ENCODE measurements at places on chromosomes 4 and X.

GRCh38 chr4:143514901-143515300 is 1.4 kb downstream of the SMARCA5 start:
- DNase-seq, result no peak

DNA sequence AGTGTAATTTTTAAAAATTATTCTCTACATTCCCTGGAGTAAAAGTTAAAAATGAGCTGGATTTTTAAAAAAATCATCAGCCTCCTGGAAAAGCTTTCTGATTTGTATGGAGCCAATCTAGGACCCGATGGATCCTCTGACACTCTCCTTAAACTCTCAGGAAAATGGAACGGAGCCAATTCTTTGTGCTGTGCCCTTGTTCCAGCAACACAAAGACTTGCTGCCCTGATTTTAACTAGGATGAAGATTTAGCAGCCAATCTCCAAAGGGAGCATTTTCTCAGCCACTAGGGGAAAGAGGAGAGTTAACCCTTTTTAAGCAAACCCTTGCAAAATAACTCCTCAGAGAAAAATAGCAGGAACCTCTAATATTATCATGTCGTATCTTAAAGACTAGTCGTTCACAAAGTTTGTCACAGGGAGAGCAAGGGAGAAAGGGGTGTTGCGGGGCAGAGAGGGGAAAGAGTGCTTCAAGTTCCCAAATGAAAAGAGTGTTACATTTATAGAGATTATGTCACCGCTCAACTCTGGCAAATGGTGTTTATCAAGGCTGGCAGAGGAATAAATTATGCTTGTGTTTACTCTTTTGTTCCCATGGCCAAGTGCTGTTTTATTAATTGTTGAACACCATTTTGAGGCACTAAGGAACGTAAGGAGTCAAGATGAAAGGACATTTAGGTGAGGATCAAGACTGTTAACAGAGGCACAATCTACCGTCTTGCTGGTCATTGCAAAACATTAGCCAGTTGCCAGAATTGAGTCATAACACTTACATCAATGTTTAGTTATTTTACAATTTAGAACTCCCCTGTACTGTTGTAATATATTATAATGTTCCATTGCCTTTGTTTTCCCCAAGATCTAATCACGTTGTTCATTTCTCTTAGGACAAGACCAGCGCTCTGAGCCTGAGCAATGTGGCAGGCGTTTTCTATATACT is 250.7 kb downstream of the THOC2 start:
- no peak for DNase-seq

- no peak for DNase-seq
Measured at GRCh38 chr4:41204400-41204978, 9.9 kb downstream of the APBB2 start.

- DNase-seq, result no peak
Measured at GRCh38 chr4:150297861-150298474, 219.7 kb downstream of the DCLK2 start.

DNA sequence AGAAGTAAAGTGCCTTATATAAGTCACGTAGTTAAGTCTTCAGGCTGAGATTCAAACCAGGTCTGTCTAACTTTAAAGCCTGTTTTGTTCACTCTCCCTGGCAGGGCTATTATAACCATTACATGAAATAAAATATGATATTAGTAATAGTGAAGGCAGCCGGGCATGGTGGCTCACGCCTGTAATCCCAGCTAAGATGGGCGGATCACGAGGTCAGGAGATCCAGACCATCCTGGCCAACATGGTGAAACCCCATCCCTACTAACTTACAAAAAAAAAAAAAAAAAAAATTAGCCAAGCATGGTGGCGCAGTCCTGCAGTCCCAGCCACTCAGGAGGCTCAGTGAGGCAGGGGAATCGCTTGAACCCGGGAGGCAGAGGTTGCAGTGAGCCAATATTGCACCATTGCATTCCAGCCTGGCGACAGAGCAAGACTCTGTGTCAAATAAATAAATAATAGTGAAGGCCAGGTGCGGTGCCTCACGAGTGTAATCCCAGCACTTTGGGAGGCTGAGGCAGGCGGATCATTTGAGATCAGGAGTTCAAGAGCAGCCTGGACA is 22.1 kb upstream of the SOWAHD start:
- no peak for DNase-seq

GRCh38 chr4:98673978-98674377 is 15.6 kb upstream of the TSPAN5 start:
- DNase-seq, result no peak

GRCh38 chr4:88446124-88446523 is 10.8 kb upstream of the HERC5 start:
- no peak for DNase-seq

DNA sequence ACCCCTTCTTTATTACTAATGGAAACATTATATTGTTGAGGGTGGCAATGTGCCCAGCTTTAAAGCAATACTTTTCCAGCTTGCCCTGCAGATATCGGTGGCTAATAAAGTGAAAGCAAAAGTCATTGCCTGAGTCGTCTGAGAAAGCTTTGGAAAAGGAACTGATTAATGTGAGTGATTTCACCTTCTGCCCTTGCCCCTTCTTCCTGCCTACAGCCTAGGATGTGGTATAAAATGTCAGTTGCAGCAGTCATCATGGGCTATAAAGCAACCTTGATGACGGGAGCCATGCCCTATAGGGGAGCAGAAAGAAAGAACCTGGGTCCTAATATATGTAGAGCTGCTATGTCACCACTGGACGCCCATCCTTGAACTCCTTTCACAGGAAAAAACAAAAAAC is 132.4 kb upstream of the USP9X start:
- no peak for DNase-seq

- no peak for DNase-seq
Measured at GRCh38 chr4:46994007-46994405, 625 bp upstream of the GABRA4 start.

DNA sequence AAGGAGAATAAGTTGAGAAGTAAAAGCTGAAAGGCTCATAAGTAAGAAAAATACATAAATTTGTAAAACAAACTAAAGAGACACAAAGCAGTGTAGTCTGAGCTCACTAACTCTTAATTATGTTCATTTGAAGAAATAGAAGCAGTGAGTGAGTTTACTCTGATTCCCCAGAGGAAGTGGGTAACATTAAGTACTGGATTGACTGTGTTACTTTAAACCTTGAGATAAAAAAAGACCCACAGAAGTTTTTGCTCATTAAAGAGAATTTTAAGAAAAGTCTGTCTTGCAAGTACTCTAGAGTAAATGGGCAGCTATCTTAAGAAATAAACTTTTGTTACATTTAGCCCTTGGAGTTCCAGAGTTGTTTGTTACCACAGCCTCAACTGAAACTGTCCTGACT is 2466.9 kb downstream of the PCDH7 start:
- DNase-seq, result no peak

DNA sequence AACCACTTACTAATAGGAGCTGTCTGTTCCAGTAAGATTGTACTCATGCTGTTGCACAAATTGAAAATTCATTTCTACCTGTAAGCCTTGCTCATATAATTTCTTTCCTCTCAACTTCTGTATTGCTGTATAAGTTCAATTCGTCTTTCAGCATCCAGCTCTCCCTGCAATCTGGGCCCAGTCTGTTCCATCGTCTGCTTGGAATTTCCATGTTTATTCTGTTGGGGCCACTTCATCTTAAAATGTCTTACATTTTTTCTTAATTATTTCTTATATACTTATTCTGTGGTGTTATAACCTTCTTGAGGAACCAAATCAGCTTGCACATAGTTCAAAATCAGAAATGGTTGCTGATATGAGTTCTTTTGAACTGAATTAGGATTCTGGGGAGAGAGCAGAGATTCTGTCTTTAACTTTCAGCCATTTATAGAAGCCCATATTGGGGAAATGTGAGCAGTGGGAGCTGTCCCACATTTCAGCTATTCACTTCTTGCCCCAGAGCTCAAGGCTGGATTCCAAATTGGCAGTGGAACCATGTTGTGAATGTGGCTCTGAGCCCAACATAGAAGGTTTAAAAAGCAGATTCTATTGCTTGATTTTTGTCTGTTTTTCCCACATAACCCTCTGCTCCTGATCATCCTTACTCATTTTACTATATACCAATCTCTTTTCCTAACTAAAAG is 291.9 kb downstream of the BMPR1B start:
- DNase-seq, result no peak

DNA sequence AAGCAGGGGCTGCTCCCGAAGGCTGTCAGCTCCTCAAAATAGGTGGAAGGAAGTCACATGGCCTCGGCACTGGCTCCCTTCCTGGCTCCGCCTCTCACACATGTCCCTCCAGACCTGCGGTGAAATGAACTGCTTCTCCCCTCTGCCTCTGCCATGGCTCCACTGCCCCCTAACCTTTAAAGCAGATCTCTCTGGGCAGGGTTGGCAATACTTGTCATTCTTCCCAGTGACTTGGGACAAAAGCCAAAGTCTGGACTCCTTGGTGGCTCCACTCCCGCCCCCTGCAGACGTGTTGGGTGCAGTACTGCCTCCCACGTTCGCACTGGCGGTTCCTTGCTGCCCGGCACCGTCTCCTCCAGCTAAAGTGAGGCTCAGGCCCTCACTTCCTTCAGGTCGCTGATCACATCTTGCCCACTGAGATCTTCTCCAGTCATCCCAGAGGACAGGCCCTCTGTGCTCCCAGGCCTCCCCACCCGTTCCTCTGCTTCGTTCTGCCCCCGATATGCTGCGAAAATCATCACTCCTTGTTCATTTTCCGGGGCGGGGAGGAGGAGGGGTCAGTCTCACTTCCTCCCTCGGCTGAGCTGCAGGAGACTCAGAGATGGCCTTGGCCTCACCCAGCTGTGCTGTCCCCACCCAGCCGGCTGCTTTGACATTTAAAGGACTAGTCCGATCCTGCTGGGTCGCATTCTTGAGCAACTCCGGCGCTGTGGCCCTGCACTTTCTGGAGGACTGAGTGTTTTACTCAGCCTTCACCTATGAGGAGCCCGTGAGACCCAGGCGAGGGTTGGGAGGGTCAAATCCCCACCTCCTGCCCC is 97.4 kb downstream of the PHKA2 start:
- DNase-seq, result no peak

GRCh38 chrX:21666679-21667078 is 8.5 kb upstream of the KLHL34 start:
- DNase-seq, result no peak

DNA sequence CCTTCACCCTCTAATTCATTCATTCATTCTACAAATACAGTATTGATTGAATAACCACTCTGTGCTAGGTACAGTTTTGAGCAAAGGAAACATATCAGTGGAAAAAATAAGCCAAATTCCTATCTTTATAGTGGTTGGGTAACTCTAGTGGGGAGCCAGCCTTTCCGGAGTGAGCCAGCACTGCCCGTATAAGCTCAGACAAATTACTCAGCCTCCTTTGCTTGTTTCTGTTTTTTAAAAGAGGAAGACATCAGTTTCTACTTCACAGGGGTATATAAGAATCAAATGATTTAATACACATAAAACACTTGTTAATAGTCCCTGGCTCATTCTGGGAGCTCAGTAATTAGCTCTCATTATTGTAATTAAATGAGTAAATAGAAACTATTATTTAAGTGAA is 238.2 kb upstream of the MAD2L1 start:
- DNase-seq, result no peak

GRCh38 chr4:2732526-2732925 is 23.6 kb downstream of the TNIP2 start:
- DNase-seq, result no peak

DNA sequence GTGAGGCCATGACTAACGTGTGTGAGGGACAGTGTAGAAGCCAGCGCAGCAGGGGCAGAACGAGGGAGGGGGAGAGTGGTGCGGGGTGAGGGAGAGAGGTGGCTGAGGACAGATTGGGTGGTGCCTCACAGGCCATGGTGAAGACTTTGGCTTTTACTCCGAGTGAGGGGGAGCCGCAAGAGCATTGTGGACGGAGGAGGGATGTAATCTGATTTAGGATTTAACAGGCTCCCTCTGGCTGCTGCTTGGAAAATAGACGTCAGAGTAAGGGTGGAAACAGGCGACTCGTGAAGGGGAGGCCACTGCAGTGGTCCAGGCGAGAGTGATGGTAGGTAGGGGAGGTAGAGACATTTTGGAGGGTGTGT is 13.0 kb downstream of the PPP1R3F start:
- no peak for DNase-seq

DNA sequence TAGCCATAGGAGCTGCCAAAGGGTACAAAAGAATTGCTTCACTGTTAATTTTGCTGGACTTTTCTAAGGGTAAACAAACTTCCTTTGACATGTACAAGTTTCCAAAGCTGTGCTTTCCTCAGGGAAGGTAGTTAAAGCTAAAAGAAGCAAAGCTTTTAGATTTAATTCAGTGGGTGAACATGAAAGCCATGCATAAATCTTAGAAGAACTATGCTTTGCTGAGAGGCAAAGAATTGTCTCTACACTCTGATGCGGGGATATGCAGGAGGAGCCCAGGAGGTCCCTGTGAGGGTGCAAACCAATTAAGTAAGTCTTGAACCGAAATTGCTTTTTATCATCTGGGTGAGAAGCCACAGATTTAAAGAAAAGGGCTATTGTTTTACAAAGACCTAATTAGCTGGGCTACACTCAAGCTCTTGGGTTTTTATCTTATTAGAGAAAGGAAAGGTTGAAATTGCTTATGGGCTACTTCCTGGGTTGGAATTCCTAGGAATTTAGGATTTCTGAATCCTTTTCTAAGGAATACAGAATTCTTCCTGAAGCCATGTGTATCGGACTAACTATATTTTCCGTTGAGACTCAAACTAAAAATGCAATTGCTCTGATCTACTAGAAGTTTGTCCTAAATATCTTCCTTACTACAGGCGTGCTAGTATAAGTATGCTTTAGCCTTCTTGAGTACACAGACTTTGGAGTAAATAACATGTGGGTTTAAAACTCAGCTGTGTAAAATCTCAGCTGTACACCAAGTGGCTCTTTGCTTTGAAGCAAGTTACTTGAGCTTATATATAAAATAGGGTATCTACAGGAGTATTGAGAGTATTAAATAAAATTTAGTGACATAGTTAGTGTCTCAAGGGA is 188.4 kb upstream of the ANK2 start:
- DNase-seq, result no peak

DNA sequence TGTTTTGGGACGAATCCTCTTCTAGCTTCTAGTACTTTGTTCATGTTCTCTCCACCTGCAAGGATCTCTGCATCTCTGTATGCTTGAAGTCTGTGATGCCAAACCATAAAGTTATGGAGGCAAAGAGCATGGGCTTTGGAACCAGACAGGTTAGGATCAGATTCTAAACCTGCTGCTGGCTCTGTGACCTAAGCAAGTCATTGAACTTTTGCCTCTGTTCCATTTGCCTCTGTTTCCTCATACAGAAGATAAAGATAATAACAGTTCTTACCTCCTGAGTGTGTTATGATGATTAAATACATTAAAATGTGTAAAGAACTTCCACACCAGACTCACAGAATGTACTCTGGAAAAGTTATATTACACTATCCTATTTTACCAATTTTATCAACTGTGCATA is 41.5 kb upstream of the RELL1 start:
- DNase-seq, result no peak

GRCh38 chr4:186685767-186686183 is 37.9 kb downstream of the FAT1 start:
- no peak for DNase-seq

All from stimulated activated CD4-positive, alpha-beta T cell treated with anti-CD3 and anti-CD28 coated beads, Interleukin-1b, Interleukin-23, amount 100 ng/mL, for 1 hour (primary cell).